ENCODE measurements at places on chromosomes 3 and 15.
A peak's percentile ranks its signal among the peaks of the same experiment; 100 is the strongest.

- no peak for DNase-seq
Measured at GRCh38 chr15:62779036-62779770, 263.3 kb upstream of the TPM1 start.

DNA sequence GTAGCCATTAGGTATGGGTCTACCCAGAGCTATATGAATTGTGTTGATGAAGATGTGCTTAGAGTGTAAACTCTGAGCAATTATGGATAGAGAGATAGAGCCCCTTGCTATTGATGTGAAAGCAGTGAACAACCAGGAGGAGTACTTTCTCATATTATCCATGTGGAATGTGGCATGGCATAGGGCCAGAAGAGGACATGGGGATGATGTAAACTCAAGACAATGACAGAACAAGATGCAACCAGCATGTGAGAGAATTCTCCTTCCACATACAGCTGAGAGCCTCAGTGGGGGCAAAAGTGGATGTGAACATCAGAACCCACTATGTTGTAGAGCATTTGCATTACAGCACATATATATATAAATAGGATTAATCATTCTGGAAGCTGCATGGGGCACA, 36.4 kb upstream of the BNC1 start:
- DNase-seq = no peak

DNA sequence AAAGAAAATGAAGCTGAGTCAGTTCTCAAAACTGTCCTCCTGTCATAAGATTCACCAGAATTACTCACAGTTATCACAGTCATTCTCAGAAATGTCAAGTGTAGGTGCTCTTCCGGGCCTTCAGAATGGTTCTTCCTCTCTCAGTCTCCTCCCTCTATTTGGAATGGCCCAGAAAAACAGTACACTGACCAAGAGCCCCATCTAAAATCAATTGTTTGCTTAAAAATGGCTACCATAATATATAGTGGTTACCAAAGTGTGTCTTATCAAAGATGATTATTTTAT, 99.8 kb downstream of the MECOM start:
- no peak for DNase-seq

GRCh38 chr3:23547905-23548650, 257.7 kb upstream of the UBE2E1 start:
- no peak for DNase-seq

GRCh38 chr3:141421639-141422319, 53.5 kb downstream of the ZBTB38 start:
- no peak for DNase-seq

DNA sequence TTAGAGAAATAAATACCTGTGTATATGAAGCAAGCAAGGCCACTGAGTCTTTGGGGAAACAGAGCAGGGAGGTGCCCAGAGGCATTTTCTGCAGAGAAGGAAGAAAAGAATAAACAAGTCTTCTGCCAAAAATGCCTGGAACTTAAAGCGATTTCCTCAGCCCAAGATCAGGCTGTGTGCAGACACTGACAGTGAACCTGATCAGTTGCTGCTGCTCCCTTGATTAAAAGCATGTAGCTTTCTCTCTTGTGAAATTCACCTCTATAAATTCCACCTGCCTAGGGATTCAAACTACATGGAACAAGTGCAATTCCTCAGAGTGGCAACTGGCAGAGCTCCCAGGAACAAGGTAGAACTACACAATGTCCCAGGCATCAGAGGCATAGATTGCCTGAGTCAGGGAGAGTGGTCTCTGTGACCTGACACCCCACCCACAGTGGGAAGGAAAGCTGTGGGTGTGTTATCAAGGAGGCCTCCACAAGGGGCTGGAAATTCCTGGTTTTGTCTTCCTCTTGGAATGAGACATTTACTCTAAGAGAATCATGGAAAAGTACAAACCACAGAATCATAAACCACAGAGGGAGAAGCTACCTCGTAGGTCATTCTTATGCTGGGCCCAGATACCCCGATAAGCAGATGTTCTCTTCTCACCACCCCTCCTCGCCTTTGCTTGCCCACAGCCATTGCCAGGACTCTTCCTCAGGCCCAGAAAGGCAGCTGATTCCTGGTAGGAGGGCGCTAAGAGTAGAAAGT, 1.8 kb upstream of the ZBTB38 start:
- DNase-seq = no peak

DNA sequence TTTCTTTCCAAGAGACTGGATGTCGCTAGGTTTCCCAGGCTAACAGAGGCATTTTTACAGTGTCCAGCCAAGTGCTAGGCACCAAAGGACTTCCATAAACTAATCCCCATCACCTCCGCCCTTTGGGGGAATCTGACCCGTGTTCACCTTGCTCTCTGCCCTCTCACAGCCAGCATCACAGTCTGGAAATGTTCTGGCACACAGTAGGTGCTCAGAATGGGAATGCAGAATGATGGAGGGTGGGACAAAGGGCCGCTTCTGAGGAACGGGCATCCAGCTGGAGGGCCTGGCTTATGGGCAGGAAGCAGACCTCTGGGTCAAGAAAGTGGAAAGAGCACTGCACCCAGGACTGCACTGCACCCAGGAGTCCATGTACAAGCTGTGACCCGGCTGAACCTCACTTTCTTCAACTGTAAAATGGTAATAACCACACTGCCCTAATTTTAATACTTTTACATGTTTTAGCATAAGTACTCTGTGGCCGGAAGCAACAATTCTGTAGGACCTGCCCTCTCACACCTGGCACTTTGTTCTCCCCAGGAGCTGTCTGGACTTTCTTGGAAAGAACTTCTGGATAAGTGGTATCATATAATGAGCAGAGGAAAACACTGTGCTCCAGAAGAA, 901 bp upstream of the NMB start:
- no peak for DNase-seq

- no peak for DNase-seq
Measured at GRCh38 chr15:101813803-101814534, 2.0 kb downstream of the OR4F15 start.

- no peak for DNase-seq
Measured at GRCh38 chr15:72864681-72865080, 81.1 kb upstream of the ADPGK start.

DNA sequence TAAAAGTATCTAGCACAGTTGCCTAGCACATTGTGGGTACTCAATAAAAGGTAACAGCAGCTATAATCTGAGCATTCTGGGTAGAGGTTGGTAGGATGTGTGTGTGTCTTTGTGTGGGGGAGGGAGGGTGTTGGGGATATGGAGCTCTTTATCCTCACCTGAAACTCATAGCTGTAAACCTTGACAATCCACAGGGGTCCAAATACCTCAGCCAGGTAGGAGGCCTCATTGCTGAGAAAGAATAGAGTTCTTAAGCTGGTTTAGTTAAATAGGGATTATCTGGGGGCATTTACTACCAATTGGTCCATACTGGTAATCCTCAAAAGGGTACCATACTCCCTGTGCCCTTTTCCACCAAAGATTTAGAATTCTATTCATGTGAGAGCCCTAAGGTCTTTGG, 3.9 kb downstream of the SERF2 start:
- DNase-seq = no peak

DNA sequence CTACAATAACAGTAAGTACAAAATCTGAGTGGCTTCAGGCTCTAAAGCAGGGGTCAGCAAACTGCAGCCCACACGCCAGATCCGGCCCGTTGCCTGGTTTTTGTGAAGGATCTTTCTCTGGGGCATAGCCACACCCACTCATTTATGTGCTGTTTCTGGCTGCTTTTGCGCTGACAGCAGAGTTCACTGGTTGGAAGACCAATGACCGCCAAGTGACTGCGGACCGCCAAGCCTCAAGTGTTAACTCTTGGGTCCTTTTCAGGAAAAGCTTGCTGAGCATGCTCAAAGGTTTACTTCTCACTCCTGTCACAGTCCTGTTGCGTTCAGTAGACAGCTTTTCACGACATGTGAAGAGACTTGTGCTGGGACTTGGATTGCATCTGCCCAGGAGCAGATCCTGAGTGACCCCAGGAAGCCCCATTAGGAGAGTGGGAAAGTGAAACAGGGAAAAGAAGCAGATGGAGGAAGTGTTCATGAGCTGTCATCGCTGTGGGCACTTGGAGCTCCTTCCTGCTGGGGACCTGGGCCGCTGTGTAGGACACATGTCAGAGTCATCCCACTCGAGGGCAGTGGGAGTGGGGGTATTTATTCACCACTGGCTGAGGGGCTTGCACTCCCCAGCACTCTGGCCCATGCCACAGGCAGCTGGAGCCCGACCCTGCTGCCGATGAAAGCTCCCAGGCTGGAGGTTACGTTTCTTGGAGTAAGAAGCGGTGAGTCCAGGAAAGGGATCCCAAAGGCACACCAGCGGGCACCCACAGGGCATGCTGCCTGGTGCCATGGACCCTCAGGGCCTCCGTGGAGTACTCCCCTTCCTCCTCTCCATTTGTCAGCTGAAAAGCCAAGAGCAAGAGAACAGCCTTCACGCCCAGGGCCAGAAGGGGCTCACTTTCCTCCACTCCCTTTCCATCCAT, 249.1 kb downstream of the PLCL2 start:
- no peak for DNase-seq

DNA sequence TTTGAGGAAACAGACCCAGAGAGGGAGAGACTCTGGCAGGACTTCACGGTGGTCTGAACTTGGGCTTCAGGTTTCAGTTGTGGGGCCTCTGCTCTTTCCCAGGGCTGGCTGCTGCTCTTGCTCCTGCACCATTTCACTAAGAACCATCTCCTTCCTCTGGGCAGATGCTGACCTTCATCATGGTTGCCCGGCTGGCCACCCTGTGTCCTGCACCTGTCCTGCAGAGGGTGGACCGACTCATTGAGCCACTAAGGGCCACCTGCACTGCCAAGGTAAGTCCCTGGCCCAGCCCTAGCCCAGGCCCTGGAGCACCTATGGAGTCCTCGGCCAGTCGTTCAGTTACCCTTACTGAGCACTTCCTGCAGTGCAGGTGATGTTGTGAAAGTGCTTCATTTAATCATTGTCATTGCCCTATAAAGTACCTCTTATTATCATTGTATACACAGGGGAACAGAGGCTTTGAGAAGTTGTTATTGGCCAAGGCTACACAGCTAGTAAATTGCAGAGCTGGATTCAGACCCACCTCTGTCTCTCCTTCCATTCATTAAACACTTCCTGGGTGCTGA, 10.0 kb downstream of the RPL32 start:
- DNase-seq = no peak

GRCh38 chr3:94336046-94336753, 273.3 kb downstream of the NSUN3 start:
- no peak for DNase-seq

GRCh38 chr15:81265256-81265943, 58.5 kb downstream of the STARD5 start:
- DNase-seq = no peak

- DNase-seq = no peak
Measured at GRCh38 chr3:106577241-106577640, 708.4 kb upstream of the CBLB start.

DNA sequence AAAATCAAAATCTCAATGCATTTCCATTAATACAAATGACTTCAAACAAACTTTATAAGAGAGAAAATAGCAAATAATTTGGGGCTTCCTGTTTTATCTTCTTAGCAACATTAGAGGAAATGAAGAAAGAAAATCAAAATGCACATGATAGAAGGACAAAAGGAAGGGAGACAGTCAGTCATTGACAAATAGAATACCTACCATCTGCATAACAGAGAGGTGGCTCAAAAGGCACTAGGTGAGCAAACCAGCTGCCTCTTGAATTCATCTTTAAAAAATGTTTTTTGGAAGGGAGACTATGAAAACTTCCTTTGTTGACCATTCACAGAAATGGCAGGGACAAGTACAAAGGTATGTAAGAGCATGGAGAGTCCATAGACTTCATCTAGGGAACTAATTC, 9.4 kb downstream of the NMNAT3 start:
- no peak for DNase-seq

DNA sequence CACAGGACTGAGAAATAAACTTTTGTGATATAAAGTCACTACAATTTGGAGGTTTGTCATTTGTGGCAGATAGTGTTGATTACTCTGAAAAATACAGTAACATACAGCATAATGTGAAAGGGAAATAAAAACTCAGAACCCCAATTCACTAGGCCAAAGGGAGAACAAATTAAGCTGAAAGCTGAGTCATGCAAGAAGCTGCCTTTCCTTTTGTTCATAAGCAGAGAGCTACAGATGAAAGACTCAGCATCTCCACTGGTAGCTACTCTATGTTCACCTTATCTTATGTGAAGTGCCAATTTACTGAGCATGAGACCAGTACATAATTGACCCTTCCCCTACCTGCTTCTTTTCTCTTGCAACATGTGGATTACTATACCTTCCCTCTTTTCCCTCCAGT, 19.3 kb upstream of the SLTM start:
- DNase-seq = no peak

DNA sequence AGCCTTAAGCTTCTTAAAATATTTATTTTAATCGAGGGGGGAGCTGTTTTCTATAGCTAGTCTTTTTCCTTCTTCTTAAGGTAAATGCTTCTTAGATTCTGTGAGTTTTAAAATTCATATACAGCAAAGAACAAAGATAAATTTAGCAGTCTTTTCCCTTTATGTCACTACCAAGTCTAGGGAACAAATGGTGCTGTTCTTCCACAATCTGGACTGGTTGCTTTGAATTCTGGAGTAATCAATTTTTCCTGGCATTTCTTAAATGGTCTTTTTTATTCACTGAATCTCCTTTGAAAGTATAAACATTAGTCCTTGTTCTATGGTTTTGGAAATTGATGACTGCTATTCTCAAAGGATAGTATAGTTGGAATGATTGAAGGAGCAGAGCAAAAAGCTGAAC, 82.8 kb downstream of the CHL1 start:
- DNase-seq = no peak

DNA sequence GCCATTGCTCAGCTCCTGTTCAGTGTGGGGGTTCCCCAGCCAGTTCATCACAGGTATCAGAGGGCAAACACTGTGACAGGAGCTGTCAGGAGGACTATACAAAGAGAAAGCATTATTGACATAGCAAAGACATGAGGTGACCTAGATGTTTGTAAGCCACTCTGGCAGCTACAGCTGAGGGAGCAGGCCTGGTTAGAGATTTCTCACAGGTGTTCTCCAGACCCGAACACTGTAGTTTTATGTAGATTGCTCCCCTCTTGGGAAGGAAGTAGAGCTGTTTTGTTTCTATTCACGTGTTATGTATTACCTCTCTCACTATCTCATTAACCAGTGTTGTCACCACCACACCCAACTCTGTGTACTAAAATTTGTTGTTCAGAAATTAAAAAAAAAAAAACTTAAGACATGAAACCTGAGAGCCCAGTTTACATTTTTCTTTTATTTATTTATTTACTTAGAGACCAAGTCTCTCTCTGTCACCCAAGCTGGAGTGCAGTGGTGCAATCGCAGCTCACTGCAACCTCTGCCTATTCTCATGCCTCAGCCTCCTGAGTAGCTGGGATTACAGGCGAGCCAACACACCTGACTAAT, 123.7 kb downstream of the RBPMS2 start:
- DNase-seq = peak; percentile 64
